Left colon (tissue), 2 donors: ENCODE measurements at places on chromosomes 6 and 20.

DNA sequence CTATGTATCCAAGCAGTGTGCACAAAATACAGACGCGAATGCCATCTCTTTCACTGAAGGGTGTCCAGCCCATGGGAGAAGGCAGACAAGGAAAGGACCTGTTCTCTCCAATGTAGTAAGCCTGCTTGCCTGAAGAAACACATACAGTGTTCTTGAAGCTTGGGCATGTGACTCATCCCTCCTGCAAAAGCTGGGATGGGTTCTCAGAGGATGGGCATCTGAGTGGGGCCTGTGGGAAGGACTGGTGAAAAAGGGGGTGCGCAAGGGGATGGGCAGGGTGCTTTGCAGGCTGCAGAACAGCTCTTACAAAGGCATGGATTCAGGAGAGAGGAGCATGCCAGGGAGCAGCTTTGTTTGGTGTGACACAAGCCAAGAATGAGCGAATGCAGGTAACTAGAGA is 128.1 kb downstream of the FYN start:
- DNase-seq: no peak

DNA sequence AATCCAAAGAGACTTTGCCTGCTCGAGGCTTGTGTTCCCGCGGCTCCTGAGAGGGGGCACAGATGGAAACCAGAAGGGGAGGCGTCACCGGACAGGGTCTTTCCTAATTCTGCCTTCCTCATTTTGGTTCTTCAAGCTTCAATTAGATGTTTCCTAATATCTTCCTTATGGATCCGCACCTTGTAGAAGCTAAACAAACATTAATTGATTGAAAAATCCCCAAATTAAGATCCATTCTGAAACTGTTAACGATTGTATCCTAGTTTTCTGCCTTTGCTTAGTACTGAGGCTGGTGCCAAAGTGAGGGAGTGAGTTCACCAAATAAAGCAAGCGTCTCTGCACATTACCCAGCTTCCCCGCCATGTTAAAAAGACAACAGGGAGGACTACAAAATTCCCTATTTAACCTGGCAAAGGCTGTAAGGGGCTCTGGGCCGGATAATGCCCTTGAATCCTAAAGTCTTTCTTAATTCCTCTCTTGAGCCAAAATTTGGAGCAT is 123.2 kb downstream of the GPX5 start:
- no peak for DNase-seq

- DNase-seq: no peak
Observed at GRCh38 chr20:63884506-63885263, 10.2 kb upstream of the DNAJC5 start.

GRCh38 chr20:21074605-21075336 is 31.4 kb downstream of the LINC00237 start:
- DNase-seq: no peak

DNA sequence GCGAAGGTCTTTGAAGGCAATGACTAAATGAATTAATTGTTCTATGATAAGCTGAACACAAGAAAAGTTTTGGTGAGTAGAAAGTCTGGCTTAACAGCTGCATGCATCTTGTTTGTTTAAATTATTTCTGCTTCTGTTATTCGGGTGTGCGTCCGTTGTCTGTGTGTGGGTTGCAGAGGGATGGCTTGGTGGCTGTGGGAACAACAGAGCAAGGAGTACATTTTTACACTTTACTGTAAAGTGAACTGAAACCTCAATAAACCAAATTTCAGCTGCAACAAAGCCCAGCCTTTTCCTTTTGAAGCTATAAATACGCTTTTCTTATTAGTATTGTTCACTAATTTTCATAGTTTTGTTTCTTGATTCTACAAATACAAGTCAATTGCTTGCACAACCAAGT is 3.5 kb upstream of the LAMP5 start:
- no peak for DNase-seq

GRCh38 chr6:165200178-165200577 is 109.2 kb downstream of the C6orf118 start:
- no peak for DNase-seq

- no peak for DNase-seq
Observed at GRCh38 chr6:37452522-37452921, 19.5 kb downstream of the CMTR1 start.

DNA sequence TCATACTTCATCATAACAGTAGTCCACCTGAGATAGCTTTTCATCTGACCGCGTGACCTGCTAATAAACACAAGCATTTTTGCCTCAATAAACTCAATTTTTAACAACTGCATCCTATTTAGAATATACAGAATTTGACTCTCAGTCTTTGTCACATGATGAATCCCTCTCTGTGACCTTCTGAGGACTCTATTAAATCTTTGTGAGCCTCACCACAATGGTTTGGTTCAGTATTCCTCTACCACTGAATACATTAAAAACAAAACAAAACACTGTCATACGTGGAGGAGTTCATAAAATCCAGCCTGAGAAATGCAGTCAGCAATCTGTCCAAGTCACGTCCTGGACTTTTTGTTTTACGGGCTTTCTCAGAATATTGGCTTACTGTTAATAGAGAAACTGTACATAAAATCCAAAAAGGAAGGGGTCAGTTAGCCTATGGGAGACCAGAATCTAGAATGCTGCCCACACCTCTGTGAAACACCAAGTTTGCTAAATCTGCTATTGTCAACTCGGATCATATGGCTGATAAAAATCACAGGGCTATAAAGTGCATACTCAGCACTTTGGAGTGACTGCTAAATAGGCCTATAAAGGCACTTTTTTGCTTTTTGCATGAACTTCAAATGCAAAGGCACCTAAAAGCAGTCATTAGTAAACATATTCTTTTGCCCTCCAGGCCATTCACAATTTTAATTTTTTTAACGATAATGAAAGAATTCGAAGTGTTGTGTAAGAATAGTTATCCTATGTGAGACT is 190.3 kb upstream of the HDDC2 start:
- DNase-seq: no peak

DNA sequence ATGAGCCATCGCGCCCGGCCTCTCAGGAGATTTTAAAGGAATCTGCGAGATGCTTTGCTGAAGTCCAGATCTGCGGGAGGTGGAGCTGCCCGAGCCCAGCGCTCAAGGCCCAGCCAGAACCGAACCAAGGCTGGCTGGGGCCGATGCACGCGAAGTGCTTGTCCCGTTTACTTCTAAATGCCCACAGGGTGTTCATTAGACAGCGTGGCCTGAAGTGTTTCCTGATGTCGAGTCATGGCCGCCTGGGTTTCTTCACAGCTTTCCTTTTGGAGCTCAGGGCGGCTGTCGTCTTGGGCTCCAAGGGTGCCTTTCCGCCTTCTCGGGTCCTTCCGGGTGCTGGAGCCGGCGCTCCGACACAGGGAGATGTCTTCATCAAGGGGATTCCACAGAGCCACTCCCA is 25.1 kb upstream of the CCR6 start:
- no peak for DNase-seq

- no peak for DNase-seq
Observed at GRCh38 chr6:14429396-14429795, 311.8 kb downstream of the CD83 start.

- no peak for DNase-seq
Observed at GRCh38 chr6:157066781-157067491, 256.4 kb downstream of the TMEM242 start.

DNA sequence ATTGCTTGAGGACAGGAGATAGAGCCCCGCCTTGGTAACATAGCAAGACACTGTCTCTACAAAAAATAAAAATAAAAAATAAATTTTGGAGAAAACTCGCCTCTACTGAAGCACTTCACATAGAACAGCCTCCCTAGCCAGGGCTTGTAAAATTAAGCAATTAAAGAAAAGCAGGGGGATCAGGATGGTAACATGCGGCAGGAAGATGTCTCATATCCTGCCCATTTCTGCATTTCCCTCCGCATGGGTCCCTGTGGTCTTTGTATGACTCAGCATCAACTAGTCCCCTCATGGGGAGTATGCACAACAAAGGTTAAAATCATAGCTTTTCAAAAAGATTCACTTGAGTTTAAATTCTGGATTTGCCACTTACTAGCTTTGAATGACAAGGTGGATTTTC is 379.0 kb downstream of the EPHA7 start:
- DNase-seq: no peak

- no peak for DNase-seq
Observed at GRCh38 chr6:16157492-16157891, 28.6 kb downstream of the MYLIP start.

DNA sequence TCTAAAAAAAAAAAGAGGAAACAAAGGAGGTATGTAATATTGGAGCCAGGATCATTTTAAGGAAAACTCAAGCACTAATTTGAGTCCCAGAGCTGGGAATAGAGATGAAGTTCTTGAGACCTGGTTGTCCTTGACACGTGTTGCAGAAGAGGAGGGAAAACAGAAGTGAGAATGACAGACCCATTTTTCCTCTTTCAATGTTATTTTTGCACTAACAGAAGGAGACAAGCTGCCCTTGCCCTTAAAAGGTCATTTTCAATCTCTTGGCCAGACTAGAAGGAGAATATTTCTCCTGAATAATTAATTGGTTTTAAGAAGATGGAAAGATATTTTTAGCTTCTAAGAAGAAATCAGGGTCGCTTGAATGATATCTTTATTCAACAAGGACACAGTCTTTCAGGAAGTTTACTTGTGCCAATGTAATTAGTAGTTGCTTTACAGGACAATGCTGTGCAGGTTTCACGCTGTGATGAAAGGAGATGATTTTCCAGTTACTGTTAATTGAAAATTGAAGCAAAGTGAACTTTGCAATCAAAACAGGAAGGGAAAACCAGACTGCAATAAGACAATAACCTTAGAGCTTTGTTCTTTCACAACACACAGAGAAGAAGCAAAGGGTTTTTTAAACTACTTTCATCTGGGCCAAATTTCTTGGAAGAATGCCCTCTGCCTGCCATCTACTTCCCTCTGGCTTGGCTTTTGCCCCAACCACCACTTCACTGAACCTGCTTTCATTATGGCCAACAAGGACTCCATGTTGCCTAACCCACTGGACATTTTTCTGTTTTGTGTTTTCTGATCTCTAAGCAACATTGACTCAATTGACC is 107.8 kb upstream of the SHLD1 start:
- peak; percentile 35 for DNase-seq

DNA sequence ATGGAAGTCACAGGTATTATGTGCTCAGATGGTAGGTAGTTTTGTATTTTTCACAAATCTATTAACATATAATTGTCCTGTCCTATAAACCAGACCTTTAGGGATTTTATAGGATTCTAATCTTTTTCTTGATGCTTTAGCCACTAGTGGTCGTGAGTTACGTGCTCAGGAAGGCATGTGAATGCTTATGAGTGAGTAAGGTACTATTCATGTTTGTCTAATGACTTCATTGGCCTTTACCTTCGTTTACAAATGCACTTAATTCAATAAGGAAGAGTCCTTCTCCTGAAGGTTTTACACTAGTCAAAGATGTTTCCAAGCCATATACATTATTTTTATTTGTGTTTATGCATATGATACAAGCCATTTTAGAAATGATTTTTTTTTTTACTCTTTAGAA is 23.0 kb downstream of the PACRG start:
- DNase-seq: no peak

DNA sequence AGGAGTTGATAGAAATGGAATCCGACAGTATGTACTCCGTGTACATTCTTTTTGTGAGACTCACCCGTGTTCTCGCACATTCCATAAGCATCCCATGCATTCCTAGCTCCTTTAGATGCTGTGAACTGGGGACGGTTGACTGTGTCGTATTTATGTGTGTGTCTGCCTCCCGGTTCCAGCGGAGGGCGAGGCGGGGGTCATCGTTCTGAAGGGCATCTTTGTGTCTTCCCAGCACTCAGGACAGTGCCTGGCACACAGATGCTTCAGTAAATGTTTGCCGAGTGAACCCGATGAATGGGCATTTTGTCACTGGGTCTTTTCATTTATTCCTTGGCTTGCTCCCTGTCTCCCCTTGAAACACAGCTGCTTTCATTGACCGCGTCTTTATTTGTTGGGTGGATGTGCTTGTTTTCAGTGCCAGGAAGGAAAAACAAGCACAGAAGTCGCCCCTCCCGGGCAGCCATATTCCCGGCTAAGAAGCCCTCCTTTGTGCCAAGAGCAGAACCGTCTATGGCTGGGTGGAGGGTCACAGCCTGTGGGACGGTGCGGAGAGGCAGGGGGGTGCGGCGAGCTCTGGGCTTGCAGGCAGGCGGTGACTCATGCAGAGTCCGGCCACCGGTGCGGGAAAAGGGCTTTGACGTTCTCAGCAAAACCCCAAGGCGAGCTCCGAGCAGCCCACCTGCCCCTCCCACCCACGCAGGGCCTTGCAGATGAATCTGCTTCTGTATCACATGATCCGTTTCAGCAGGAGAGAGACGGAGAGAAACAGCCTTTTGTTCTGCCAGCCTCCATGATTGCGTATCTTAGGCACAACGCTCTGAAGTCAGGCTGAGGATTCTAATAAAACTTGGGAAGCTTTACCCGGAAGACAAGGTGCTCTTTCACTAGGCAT is 11.2 kb upstream of the PSMG4 start:
- DNase-seq: peak; percentile 61

GRCh38 chr20:4087923-4088322 is 72.6 kb upstream of the RNF24 start:
- no peak for DNase-seq

GRCh38 chr6:70110126-70111022 is 192.5 kb downstream of the COL9A1 start:
- no peak for DNase-seq

GRCh38 chr20:33305589-33306057 is 22.6 kb downstream of the BPIFB1 start:
- DNase-seq: no peak

DNA sequence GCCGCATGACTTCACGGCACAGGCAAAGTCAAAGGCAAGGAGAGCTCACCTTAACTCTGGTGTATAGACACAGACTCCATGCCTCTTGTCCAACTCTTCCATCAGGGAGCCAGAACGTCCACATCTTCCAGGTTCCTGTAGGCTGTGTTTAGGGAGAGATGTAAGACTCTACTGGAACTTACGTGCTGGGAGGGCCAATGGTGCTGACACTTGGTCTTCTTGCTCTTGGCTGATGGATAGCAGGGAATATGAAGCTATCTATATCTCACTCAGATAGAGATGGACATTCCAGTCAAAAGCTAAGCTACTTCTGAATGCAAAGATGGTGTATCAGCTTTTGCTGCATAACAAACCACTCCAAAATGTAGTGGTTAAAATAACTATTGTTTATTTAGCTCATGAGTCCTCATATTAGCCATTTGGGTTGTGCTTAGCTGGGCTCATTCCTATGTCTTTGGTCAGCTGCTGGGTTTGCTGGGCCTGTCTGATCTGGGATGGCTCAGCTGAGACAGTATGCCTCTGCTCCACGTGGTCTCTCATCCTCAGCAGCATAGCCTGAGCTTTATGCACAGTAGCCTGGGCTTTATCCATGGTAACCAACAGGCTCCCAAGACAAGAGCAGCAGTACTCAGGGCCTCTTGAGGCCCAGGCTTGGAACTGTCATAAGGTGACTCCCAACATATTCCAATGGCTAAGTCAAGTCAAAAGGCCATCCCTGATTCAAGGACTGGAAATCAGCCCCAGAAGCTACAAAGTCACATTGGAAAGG is 111.6 kb downstream of the SNX5 start:
- no peak for DNase-seq

DNA sequence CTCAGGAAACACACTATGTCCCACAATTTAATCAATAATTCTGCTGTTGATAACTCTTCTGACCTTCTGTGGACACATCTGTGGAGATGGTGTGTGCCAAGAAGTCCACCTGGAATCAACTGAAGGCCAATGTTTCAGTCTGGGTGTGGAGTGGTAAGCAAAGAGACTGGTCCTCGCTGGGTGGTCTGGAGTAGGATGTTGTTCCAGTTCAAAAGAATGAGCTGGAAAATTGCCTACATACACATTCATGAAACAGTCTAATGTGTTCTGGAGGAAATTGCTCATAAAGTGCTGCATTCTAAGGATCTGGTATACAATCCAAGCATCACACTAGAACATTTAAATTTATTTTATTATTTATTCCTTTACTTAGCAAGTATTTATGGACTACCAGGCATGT is 33.9 kb upstream of the TBX18 start:
- no peak for DNase-seq
